ENCODE measurements at places on chromosomes 5 and 9. TPM values are rescaled to one million over a fixed set of nuclear protein-coding genes. Genes with fewer than 3 reads are reported as not detected.

The THBS4 gene
- total RNA-seq: 0.52 TPM

GRCh38 chr5:56734091-56734694 is 81.2 kb upstream of the MAP3K1 start:
- DNase-seq: no peak

DNA sequence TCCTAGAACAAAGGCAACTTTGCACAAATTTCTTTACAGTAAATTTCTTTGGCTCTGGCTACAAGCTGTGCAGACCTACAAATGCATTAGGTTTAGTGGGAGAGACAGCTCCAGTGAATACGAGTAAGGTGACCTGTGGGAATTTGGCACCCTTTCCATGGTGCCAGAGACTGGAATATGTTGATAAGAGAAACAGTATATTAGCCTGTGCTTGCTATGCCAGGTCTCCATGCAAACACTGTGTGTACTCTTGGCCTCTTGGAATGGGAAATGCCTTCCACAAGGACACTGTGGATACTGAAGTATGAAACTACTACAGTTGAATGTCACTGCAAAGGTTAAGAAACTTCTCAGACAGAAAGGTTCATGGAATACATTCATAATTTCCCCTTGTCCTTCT is 458.5 kb downstream of the IRX1 start:
- no peak for DNase-seq

DNA sequence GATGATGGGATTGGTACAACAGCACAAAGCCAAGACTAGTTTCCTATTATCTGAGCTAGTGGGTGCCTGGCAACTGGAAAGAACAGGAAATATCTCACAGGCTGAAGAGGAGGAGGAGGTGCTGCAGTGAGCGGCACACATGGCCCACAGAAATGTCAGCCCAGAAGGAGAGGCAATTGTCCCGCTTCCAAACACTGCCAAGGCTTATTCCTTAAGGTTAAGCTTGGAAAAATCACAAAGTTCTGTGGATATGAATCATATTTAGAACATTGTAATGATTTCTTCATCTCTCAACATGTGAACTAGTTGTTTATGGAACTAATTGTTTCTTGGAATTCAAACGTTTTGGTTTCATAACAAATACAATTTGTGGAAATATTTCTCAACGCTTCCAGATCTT is 1019.5 kb upstream of the SEMA6A start:
- no peak for DNase-seq

DNA sequence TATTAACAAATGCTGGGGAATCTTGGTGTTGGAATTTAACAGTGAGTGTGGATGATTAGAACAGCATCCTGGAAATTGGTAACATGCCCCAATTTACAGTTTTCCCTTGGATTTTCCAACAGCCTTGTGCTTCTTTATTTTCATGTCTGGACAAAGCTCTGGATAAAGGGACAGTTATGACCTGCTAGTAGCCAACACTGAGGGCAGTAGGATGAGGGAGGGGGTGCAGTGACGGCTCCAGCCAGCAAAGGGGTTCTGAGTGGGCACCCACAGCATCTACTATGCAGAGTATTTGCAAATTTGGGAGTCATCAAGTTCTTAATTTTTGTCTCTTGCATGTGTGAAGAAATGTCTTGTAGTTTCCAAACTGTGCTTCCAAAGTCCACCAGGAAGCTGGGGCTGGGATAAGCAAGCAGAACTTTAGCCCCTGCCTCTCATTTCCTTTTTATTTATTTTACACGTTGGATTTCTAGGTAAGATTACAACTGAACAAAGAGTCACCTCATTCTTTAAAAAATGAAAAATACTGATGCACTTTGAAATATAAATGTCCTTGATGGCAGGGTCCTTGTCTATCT is 63.0 kb upstream of the SELENOP start:
- DNase-seq: no peak

- DNase-seq: no peak
Measured at GRCh38 chr9:20625003-20625349, 2.7 kb upstream of the MLLT3 start.

- DNase-seq: no peak
Measured at GRCh38 chr5:1480217-1480616, 35.0 kb upstream of the SLC6A3 start.

DNA sequence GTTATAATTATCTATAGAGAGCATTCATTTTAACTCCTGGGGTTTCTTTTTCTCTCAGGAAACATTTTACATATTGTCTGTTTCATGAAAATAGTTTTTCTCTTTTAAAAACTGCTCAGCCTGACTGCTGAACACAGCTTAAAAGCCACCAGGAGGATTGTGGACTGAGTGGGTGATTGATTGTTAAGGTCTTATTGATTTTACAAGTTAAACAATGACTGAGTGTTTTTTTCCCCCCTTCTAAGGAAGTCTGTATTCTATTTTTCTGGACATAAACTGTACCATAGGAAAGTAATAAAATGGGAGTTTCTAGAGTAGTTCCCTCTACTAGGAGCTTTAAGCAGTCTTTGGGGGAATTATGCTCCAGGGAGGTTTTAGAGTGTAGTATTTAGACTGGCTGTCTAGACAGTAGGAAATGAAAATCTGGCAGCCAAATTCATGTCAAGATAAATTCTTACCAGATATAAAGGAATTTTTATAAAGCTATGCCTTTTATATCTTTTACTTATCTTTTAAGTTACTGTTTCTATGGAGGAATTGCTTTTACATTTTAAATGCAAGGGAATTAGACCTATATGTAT is 463.9 kb downstream of the PRR16 start:
- no peak for DNase-seq

The GAPVD1 gene
- total RNA-seq: 63.5 TPM

- no peak for DNase-seq
Measured at GRCh38 chr5:69404659-69405330, 10.1 kb upstream of the MARVELD2 start.

DNA sequence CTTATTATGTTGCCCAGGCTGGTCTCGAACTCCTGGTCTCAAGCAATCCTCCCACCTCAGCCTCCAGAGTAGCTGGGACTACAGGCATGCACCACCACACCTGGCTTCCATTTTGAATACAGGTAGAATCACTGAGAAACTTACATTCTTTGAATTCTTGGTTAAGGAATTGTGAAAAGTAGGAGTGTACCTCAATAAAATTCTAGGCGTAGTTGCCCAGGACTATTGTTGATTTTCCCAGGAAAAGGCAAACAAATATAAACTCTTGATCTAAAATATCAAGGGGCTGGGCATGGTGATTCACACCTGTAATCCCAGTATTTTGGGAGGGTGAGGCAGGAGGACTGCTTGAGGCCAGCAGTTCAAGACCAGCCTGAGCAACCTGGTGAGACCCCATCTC is 16.8 kb upstream of the DMXL1 start:
- DNase-seq: no peak

DNA sequence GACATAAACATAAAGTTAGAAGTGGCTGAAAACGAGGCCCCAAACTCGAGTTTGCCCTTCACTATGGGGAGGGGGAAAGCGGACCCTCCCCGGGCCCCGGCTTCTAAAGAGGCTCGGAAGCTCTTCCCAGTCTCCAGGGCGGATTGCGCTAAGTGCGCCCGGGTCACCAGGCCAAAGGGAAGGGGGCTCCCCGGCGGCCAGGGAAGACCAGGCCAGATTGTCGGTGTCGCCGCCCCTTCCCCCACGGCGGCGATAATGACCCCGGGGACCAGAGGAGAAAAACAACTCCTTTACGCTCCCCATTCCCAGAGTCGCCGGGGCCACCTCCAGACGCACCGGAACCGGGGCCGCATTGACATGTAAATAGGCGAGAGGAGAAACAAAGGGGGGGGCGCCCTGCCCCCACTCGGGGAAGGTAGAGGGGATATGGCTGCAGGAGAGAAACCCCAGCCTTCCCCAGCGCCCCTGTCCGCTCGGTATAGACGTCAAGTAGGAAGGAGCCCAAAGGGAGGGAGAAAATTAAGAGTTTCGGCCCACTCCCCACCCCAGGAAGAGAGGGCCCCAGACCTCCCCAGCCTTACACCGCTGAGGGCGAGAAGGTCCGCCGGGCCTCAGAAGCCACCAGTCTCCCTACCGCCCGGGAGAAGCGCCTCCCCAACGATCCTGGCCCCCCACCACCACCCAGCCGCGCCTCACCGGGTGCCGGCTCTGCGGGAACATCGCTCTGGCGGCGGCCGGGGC is 1.7 kb downstream of the TLE1 start:
- no peak for DNase-seq

The SHISAL2B gene
- not detected for total RNA-seq

DNA sequence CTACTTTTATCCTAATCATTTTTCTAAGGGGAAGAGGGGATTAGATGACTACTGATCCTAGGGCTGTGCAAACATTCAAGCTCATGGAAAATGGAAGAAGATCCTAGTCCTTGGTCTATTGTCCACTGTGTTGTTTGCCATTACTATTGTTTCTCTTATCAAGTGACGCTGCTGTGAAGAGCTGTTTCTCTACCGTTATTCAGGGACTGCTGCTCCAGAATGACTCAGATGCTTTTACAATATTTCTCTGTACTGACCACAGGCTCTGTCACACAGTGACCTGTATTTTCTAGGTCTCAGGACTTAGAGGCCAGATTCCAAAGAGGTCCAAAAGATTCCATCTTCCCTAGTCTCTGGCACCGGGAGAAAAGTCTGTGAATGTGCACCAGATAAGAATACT is 159.5 kb upstream of the CHD1 start:
- DNase-seq: no peak

The FBLL1 gene
- total RNA-seq: not detected

DNA sequence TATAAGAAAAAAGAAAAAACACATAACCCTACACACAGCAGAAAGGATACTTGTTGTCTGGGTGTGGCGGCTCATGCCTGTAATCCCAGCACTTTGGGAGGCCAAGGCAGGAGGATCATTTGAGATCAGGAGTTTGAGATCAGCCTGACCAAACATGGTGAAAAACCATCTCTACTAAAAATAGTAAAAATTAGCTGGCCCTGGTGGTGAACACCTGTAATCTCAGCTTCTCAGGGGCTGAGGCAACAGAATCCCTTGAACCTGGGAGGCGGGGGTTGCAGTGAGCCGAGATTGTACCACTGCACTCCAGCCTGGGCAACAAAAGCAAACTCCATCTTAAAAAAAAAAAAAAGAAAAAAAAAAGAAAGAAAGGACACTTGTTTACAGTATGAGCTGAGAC is 147.6 kb upstream of the PITX1 start:
- DNase-seq: no peak

The TRPM3 gene
- not detected for total RNA-seq

GRCh38 chr5:110965773-110966581 is 105.5 kb upstream of the TSLP start:
- DNase-seq: no peak

The CCL27 gene
- not detected for total RNA-seq

- no peak for DNase-seq
Measured at GRCh38 chr5:81359881-81360280, 34.1 kb downstream of the ACOT12 start.

DNA sequence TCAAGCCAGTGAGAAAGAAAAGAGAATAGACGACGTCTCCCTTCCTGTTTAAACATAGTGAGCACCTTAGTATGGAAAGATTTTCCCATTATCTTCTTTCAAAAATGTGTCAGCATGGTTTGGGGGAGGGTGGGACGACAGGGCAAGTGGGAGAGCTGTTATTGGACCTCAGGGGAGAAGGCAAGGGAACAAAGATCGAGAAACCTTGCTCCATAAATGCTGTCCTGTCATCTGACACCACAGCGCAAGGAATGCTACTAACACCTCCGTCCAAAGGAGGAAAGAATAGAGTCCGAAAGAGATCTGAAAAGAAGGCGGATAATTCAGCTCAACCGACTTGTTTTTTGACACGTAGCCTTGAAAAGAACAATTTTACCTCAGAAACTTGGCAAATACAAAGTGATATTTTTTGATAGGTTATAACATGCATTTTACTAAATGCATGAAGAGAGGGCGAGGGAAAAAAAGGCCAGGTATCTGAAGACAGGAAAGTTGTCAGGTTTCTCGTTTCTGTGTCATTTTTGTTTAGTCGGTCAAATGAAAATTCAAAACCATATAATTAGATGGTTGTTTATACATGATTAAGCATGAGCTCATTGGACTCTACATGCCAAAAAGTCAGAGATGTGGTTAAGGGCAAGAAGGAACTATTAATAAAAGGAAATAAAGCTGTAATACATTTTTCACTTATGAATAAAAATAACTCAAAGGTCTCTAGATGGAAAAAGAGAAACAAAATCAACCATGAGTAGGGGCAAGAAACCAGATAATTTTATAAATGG is 155.7 kb downstream of the GLIS3 start:
- no peak for DNase-seq

The BSPRY gene
- total RNA-seq: 0.36 TPM

- DNase-seq: no peak
Measured at GRCh38 chr5:116736671-116737070, 162.0 kb upstream of the SEMA6A start.

The PFN3 gene
- total RNA-seq: not detected

DNA sequence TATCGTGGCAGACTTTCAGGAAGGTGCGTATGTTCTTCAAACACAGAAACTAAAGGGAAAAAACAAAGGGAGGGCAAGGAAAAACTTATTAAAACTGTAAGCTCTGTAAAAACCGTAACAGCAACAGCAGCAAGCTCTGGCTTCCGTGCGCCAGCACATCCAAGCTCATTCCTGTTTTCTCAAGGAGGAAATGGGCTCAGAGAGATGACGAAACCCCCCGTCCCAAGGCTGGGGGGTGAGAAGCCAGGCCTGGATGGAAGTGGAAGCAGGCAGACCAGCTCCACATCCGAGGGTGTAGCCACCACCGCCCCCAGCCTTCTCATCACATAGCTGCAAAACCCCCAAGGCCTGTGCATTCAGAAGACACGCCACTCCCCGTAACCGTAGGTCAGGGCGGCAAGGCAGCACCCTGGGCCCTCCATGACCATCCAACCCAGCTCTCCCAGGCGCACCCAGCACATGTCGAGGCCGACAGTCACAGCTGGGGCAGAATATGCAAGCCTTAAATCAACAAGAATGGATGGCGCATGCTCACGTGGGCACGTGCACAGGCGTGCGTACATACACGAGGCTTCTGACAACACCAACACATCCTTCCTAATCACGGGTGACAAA is 52.8 kb downstream of the VAV2 start:
- no peak for DNase-seq

The CDHR2 gene
- total RNA-seq: 3.6 TPM

- no peak for DNase-seq
Measured at GRCh38 chr5:34789021-34789531, 49.9 kb upstream of the TTC23L start.

DNA sequence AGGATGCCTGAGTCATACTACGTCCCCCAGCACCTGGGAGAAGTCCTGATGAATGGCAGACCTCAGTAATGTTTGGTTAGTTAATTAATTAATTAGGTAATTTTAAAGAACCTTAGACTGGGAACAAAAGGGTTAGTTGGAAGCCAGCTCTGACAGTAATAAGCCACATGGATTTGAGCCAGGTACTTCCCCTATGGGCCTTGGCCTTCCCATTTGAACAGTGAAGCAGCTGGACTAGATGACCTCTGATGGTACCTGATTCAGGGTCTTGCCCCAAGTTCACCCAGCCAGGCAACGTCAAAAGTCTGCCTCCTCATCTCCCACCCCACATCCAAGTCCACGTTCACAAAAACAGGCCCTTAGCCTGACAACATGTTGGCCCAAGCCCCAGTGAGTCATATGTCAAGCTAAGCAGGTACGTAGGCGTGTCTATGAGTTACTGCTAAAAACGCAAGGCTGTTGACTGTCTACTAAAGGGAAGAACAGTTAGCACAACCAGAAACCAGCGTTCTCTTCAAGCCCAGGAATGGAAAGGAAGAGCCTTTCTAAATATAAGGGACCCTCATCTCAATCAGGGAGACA is 303.2 kb downstream of the ACTL7B start:
- no peak for DNase-seq
